ENCODE measurements at places on chromosomes 1 and 21.

- DNase-seq: no peak
These were observed 5.5 kb downstream of the CAPN2 start for GRCh38 chr1:223717695-223718363.

- DNase-seq: no peak
These were observed 78.0 kb downstream of the HLX start for GRCh38 chr1:220957233-220957605.

GRCh38 chr21:18228060-18228739, 16.4 kb upstream of the CHODL start:
- DNase-seq: peak; percentile 75

DNA sequence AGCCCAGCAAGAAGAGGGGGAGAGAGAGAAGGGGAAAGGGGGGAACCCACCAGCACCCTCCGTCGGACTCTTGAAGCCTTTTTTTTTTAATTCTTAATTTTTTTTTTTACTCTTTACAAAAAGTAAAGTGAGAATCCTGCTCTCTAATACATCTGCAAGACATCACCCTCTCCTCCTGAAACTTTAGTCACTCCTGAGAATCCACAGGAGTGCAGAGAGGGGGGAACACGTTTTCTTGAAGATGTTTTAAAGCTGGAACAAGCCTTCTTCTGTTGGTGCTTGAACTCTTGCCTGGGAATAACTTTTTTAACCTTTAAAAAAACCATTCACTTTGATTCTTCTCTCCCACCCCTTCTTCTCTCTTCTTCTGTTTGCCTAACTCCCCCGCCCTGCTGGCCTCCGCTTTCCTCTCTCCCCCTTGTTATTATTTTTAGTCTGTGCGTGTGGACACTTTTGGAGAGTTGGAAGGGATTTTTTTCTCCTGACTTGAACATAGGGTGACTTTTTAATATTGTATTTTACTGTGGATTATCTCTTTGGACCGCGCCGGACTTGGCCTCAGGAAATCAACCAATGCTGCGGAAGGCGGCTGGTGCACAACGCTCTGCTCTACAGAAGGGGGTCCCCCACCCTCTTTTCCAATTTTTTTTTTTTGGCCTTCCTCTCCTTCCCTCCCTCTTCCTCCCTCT, 383 bp upstream of the PRRX1 start:
- no peak for DNase-seq

DNA sequence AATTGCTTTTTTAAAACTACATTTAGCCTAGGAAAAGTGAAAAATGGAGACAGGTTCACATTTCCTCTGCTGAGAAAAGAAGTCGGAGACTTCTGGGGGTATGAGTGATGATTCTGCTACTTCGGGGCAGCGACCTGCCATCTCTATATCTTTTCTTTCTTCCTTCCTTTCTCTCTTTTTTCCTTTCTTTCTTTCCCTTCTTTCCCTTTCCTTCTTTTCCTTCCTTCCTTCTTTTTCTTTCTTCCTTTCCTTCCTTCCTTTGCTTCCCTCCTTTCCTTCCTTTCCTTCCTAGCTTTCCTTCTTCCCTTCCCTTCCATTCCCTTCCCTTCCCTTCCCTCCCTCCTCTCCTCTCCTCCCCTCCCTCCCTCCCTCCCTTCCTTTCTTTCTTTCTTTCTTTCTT, 17.8 kb downstream of the TBX19 start:
- no peak for DNase-seq

GRCh38 chr1:224666913-224667312, 50.8 kb downstream of the CNIH3 start:
- no peak for DNase-seq

DNA sequence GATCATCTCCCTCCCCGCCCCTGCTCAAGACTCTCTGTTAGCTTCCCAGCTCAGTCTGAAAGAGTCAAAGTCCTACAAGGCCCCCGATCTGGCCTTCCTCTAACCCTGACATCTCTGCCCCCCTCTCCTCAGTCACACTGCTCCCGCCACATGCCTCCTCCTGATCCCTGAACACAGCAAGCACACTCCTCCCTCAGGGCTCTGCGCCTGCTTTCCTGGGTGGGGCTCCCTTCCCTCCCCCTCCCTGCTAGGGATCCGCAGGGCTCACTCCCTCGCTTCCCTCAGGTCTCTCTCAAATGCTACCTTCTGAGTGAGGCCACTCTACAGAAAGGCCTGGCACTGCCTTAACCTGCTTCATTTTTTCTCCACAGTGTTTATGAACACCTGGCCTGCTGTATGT, 5.7 kb upstream of the GALE start:
- DNase-seq: no peak

DNA sequence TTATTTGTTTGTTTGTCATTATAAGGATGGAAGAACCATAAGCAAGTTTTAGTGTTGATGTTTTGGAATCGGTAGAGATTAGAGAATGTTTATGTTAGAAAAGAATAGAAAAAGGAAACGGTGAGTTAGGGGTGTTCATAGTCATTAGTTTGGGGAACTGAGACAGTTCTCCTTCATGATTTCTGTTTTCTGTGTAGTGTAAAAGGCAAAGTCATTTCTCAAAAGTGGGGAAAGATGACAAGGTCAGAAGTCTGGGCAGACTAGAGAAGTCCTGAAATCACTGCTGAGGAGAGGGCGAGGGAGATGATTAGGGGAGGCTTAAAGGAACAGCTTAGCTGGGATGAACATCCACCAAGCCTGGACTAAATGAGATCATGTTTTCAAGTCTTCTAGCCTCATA, 498.9 kb downstream of the TTLL7 start:
- no peak for DNase-seq

GRCh38 chr1:216310776-216311175, 112.5 kb downstream of the USH2A start:
- no peak for DNase-seq

- DNase-seq: peak; percentile 20
These were observed at the start of gene BMP8B for GRCh38 chr1:39788758-39789570. Gene BMP8B (minus strand): TSS chr1:39788865. CDS start chr1:39788485, 380 bp downstream.

GRCh38 chr1:10716840-10717239, 79.6 kb downstream of the CASZ1 start:
- no peak for DNase-seq

DNA sequence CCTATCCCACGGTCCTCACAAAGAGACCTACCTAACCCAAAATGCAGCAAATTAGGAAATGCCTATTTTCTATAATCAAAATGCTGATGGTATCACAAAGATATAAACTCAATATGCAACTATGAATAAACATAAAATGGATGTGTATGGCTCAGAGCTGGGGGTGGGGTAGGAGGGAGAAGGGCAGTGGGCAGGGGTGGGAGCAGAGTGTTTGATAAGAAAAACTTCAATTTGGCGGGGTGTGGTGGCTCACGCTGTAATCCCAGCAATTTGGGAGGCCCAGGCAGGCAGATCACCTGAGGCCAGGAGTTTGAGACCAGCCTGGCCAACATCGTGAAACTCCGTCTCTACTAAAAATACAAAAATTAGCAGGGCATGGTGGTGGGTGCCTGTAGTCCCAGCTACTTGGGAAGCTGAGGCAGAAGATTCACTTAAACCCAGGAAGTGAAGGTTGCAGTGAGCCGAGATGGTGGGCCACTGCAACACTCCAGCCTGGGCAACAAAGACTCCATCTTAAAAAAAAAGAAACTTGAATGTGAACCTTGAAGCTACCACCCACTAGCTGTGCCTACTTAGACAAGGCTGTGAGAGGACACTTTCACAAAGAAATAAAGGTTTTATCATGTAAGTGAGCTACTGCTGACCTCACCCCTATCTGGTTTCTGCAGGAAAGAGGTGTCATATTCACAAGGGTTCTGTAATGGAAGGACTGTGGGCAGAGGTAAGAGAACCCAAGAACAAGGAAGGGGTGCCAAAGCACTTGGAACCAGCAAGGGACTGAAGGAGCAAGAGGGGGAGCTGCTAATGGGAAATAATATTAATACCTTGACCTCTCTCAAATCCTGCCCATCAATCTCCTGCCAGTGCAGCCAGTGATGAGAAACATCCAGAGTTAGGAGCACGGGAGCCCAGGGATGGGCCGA, 53.0 kb downstream of the HLCS start:
- DNase-seq: no peak

DNA sequence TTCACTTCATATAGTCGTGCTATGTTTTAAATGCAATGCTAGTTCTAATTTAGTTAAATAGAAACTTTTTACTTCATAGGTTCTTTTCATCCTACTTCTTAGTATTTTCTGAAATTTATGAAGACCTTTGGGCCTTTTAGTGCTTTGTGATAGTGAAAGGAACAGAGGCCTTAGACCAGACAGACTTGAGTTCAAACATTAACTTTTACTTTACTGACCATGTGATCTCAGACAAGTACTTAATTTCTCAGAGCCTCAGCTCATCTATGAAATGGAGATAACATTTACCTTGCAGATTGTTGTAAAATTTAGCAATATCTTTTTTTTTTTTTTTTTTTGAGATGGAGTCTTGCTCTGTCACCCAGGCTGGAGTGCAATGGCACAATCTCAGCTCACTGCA, 57.5 kb downstream of the AK5 start:
- no peak for DNase-seq
